ENCODE measurements at places on chromosomes 6 and 20. TPM values are rescaled to one million over a fixed set of nuclear protein-coding genes. Genes with fewer than 3 reads are reported as not detected.

The MUC21 gene
- polyA plus RNA-seq = not detected

The SLC22A16 gene
- not detected for polyA plus RNA-seq

The SMIM29 gene
- 25.6 TPM for polyA plus RNA-seq

The CNR1 gene
- not detected for polyA plus RNA-seq
